ENCODE measurements at places on chromosomes 5 and 9.

DNA sequence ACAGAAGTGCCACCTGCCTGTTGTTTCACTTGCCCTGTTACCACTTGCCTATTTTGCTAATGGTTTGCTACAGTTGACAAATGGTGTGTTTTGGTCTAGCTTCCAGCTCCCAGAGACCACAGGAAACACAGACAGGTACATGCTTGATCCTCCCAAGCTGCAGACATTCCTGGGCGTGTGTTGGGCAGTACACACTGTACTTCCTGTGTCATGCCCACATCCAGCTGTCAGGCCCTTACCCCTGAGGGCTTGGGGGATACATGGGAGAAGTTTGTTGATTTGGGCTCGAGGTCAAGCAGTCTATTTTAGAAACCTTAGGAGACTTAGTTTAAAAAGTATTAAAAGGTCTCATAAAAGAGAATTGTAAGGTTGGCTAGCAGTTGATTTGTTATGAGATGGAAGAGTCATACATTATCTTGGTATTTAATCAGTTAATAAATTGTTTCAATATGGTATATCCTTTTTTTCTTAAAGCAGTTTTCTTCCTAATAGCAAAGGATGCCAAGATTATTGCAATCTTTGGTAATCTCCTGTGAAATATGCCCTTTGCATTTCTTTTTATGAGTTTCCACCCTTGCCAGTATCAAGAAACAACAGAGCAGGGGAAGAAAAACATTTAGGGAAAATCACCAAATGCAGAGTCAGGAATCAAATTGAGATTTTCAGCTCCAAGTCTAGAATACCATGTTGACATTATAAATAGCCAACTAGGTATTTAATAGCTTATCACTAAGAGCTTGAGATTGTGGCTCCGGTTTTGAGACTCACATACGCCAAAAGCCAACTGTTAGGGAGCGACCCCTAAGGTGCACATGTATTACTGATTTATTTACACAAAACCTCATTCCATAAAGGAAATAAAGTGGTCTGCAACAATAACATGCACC is 52.3 kb upstream of the CD180 start:
- no peak for DNase-seq

DNA sequence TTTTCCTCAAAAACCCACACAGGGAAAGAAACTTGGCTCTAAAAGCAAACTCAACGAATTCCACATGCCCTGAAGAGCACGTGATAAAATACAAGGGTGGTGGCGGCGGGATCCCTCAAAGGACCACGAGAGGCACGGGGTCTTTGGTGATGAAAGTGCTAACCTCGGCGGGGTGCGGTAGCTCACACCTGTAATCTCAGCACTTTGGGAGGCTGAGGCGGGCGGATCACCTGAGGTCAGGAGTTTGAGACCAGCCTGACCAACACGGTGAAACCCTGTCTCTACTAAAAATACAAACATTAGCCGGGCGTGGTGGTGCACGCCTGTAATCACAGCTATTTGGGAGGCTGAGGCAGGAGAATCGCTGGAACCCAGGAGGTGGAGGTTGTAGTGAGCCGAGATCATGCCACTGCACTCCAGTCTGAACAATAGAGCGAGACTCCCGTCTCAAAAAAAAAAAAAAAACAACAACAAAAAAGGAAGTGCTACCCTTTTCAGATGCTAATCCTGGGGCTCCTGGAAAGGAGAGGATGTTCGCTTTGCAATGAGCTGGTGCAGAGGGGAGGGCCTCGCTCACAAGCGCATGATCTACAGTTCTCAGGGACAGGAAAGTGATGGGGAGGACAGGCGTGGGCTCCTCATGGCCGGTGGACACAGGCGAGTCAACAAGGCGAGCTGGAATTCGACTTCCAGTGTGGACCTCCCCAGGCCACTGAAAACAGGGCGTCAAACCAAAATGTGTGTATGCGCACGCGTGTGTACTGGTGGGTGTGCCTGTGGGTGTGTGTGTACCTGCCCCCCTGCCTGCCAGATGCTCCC is 54.1 kb downstream of the USP20 start:
- DNase-seq, result peak; percentile 42

DNA sequence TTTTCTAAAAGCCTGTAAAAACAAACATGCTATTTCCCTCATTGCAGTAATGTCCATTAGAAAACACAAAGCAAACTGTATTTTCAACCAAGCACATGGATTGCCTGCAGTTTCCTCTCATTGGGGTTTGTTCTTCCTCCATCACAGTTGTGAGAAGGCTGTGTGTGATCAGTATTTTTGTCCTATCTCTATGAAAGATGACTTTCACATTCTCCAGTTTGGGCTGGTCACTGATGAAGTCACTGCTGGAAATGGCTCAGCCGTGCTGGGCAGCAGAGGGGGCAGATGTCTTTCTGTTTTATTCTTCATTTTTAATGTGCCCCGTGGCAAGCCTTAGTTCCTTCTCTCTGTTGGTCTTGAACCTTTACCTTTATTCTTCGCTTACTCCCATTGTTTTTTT is 288.9 kb upstream of the MPDZ start:
- DNase-seq, result no peak

DNA sequence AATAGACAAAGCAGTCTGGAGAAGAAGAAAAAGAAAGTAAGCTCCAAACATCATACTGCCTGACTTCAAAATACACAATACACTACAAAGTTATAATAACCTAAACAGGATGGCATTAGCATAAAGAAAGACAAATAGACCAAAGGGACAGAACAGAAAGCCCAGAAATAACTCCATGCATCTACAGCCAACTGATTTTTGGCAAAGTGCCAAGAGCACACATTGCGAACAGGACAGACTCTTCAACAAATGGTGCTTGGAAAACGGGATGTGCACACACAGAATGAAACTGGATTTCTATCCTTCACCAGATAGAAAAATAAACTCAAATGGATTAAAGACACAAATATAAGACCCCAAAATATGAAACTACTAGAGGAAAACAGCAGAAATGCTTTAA is 66.6 kb upstream of the SPATA31E1 start:
- DNase-seq, result no peak

GRCh38 chr9:12790883-12791282 is 16.1 kb downstream of the LURAP1L start:
- DNase-seq, result no peak

DNA sequence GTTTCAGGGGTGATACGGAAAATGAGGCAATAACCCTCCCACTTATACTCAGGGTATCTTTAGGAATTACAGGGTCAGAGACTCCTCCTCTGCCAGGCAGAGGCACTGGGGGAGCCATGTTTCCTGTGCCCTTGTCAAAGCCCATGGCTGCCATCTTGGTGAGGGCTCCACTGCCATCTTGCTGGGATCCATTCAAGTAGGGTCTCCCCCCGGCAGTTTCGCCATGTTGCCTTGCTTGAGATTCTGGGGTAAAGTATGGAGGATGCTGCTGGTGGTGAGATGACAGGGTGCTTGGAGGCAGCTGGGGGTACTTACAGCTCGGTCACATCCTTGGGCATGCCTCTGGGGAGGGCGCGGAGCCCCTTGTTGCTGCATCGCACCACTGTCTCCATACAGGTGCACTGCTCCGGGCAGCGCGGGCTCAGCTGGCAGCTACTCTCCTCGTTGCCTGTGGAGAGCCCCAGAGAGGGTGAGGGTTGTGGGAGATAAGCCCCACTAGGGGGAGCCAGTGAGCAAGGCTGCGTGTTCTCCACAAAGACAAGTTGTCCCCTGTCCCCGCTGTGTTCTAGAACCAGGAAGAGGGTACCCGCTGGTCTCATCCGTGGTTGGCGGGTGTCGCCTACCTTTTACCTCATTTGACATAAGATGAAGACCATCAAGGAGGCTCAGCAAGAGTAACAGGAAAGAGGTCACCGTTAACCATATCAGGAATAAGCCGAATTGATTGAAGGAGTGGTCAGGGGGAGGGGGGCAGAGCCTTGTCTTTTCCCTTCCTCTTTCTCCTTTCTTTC is 169.0 kb upstream of the PANK3 start:
- DNase-seq, result peak; percentile 56

Measured in T-helper 2 cell treated with Interferon-gamma antibody and Interleukin-4, amounts not matched to agents 5 μg/mL and 100 μg/mL, for 36 hours (primary cell).